ENCODE measurements at places on chromosomes 12 and 14.

DNA sequence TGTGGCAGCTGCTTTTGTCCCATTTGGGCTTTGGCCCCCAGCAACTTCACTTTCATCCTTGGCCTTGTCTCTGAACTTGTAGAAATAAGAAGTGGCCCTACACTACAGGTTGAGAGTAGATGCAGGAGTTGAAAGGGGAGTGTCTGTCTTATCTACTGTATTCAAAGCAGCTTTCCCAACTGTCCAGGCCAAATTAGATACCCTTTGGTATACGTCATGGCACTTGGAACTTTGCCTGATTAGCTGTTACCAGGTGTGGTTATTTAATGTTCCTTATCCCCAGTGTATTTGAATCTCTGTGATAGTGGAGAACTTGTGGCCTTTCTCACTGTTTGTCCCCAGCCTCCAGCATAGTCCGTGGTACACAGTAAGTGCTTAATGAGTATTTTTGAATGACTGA lies 33.5 kb downstream of the SUDS3 start:
- no peak for DNase-seq

DNA sequence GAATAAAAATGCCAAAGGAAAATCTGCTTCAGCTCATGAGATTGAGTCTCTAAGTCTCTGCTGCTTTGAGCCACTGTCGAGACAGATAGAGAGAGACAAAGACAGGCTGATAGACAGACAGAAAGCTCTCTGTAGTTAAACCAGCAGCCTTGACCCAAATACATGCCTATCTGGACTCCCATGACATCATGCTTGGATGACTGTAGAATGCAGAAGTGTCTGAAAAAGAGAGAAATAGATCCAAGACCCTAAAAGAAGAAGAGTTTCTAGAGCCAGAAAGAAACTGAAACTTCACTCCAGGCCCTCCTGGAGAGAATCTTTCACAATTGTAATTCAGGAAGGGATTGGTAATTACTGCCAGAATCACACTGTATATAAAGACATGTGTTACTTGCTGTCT lies 122.6 kb upstream of the PLXNC1 start:
- no peak for DNase-seq

DNA sequence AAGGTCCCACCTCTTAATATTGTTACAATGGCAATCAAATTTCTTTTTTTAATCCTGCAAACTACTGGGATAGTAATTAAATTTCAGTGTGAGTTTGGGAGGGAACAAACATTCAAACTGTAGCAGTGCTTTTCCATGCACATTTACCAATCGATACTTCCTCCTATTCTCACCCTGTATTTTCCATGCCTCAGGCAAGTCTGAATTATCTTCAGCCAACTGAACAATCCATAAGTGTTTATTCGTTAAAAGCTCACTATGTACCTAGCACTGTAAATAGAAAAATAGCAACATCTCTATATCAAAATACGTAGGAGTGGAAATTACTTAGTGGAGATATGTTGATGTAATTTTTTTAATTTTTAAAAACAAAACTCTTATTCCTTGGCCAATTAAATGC lies 43.5 kb downstream of the CCDC177 start:
- no peak for DNase-seq

GRCh38 chr12:108845696-108846095 lies 11.7 kb downstream of the SSH1 start:
- DNase-seq = no peak

GRCh38 chr12:105204916-105205315 lies 31.1 kb downstream of the APPL2 start:
- DNase-seq = peak; percentile 52

GRCh38 chr12:52232674-52233461 lies at the start of gene KRT7:
Gene KRT7, plus strand, starts transcription at chr12:52233243. Its CDS starts 54 bp downstream, at chr12:52233297.
- no peak for DNase-seq

GRCh38 chr14:47186486-47186885 lies 488.9 kb downstream of the MDGA2 start:
- DNase-seq = no peak

DNA sequence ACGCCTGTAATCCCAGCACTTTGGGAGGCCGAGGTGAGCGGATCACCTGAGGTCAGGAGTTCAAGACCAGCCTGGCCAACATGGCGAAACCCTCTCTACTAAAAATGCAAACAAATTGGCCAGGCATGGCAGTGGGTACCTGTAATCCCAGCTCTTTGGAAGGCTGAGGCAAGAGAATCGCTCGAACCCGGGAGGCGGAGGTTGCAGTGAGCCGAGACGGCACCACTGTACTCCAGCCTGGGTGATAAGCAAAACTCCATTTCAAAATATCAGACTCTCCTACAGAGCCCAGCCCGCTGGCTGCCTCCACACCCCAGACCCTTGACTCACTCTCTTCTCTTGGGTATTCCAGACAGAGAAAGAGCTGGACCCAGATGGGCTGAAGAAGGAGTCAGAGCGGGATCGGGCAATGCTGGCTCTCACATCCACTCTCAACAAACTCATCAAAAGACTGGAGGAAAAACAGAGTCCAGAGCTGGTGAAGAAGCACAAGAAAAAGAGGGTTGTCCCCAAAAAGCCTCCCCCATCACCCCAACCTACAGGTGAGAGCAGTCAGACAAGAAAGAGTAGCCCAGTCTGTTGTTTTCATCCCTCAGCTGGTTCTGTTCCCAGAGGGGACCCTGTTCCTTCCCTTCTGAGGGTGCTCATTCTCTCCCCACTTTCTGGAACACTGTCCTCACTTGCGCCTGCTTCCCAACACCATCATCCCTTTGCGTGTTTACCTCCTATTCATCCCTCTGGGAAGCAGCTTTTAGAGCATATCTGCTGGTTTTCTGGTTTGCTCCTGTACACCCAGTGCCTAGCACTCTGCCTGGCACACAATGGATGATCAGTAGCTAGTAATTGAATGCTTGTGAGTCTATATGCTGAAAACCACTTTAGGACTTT lies 19.7 kb downstream of the AGAP2 start:
- no peak for DNase-seq

- DNase-seq = no peak
Measured at GRCh38 chr12:101027200-101027599, 182.8 kb downstream of the SLC5A8 start.

DNA sequence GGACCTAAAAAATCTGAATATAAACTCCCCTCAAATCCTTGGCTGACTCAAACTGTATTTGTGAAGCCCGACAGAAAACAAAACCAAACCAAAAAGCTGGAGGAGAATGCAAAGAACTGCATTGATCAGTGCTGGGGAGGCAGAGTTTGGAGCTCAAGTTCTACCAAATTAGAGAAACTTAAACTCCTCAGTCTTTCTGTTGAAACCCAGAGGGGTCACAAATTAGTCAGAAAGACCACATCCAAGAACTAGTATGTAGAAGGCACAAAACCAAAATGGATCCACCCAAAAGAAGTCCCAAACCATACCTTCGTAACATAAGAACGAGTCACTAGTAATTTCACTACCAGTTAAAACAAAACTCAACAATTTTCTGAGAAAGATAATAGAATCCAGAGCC lies 15.3 kb upstream of the PRKAB1 start:
- no peak for DNase-seq

- no peak for DNase-seq
Measured at GRCh38 chr12:18394742-18395141, 133.4 kb downstream of the PIK3C2G start.
